ENCODE measurements at places on chromosomes 16 and 17.

DNA sequence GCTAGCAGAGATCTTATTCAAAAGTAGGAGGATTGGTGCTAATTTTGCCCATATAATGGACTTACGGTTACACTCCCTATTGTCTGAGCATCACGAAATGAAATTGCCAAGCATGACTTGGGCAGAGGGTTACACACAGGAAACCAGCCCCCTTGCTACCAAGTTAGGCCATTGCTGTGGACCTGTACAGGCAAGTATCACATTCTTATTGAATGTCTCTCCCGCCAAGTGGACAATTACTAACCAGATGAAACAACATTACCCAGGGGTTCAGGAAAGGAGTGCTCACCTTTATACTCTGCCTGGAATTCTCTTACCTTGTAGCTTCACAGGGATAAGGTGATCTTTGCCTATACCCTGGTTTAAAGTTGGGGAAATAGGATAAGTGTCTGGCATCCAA is 70.6 kb upstream of the TOX3 start:
- DNase-seq = no peak

GRCh38 chr16:86988920-86989696 is 328.1 kb downstream of the C16orf95 start:
- DNase-seq = no peak

DNA sequence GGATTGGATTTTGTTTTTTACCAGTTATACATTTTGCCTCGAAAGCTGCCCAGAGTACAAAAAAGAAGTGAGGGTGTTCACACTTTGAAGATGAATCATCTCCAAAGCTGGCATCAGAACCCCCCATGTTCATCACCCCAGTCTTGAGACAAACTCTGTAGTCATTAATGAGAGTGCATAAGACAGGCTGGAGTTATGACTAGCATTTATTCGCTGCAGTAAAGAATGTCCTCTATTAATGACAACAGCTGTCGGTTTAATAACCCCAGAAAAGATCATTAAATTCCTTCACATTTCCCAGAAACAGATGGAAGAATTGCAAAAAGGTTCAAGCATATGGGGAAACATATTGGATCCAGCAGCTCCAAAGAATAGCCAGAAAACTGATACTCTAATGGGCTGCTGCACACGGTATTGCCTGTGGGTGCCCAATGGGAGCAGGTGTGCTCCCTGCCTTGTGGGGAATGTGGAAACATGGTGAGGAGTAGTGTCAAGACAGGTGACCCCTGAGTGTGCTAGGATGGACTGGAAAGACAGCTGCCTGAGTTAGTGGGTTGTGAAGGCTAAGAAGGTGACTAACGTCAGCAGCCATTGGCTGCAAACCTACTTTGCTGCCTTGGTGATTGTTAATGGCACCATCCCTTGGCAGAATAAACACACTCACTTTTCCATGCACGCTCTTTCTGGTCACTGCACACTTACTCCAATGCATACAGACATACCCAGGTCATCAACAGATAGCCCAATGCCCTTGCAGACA is 81.9 kb downstream of the AIPL1 start:
- DNase-seq = no peak

DNA sequence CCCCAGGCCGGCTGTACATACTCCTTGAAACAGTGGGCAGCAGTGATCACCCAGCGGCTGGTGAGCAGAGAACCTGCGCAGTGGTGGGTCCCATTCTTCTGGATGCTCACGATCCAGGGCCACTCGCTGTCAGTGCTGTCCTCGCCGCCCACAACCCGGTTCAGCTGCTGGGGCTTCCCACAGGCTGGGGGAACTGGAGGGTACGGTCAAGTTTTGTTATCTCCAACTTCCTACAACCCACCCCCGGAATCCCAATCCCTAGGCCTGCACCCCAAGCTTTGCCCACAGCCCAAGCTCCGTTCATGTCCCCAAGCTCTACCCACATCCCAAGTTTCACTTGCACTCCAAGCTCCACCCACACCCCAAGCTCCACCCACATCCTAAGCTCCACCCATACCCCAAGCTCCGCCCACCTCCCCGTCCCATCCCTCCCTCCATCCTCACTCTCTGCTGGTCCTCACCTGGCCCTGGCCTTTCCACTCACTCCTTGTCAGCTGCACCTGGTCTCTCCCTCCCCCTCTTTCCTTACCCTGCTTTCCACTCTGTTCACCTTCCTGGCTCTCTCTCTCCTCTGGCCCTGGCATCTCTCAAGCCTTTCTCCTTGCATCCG is 1.8 kb downstream of the PRSS22 start:
- peak; percentile 57 for DNase-seq

GRCh38 chr16:53220585-53220984 is 165.8 kb downstream of the CHD9 start:
- DNase-seq = no peak

DNA sequence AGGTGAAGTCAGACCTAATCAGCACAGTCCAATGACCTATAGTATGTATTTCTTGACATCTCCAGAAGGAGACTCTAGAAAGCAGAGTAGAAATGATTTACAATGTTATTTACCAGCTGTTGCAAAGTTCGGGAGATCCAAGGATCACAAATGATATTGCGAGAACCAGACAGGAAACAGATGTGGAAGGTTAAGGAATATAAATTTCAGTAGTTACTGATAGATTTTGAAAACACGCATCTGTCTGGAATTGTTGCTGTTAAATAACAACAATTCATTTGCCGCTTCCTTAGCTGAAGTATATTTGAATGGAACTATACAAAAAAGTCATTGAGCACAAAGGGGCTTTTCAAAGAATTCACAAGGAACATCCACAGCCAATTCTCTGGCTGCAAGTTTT is 72.0 kb downstream of the STXBP4 start:
- no peak for DNase-seq

DNA sequence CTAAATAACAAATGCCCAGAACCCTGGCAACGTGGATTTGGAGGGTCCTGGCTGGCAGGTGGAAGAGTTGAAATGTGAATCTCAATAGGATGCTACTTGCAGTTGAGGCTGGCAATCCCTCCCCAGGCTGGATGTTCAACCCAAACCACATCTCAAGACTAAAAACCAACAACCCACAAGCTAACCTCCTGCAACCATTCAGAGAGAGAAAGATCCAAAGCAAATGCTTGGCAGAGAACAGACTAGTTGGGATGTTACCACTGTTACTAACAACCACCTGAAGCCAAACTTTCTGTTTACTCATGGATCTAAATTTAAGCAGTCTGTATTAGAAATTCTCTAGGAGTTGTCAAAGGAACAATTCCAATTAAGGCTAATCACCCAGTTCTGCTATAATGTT is 27.9 kb downstream of the SMG6 start:
- DNase-seq = no peak

GRCh38 chr17:27559506-27560481 is 71.2 kb upstream of the LGALS9 start:
- DNase-seq = no peak

DNA sequence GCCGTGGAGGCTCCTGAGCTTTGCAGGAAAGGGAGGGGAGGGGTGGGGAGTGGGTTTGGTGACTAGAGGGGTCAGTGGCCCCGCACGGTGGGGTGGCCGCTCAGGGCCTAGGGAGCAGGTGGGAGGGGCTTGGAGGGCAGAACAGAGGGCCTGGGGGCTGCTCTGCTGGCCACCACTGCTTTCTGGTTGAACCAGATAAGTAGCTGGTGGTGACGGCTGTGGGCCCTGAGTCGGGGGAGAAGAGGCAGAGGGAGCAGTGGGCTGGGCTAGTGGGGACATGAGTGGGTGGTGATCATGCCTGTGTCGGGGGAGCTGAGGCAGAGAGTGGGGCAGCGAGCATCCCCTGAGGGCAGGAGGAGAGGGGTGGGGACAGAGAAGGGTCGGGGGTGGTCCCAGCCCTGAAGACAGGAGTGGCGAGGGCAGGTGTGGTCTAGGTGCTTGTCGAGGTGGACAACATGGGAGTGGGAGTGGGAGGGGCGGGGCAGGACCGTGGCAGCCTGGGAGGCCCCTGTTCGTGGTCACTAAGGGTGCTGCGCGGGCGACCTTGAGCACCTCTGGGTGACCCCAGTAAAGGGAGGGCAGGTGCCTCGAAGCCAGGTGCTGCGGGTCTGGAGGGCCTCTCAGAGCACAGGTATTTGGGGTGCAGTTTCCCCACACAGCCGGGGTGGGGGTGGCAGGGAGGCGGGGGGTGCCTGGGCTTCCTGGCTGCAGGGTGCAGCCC is 6.3 kb upstream of the CD7 start:
- no peak for DNase-seq
